ENCODE measurements at places on chromosomes 3 and 15.

- no peak for DNase-seq
Observed at GRCh38 chr3:4629095-4630007, 136.2 kb downstream of the ITPR1 start.

DNA sequence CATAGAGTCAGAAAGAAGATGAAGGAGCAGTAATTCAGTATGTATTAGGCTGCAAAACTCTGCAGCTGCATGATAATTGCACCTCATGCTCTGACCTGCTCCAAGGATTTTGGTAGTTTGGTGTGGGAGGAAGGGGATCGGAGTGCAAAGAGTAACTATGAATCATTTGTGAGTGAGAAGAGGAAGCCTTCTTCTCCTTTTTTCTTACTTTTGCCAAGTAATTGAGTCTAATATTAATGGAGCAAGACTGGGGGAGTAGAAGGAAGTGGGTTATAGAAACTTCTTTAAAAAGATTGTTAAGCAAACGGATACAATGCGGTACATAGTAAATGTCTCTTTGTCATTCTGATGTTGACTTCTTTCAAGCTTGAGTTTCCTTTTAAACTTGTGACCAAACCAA is 276.5 kb downstream of the EDEM1 start:
- no peak for DNase-seq

DNA sequence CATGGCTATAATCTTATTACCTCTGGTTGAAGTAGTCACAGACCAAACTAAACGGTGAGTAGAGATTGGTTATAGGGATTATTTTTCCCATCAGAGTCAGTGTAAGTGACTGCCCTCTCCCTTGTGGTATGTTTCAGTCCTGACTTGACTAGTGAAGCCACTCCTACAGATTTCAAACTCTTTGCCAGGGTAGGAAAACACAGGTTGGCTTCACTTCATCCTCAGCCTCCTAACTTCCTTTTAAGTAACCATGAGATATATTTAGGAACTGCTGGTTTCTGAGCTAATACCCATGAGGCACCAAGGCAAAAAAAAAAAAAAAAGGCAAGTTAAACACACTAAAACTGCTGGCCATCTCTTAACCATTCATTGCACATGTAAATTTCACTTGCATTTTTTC is 349.2 kb upstream of the MCTP2 start:
- no peak for DNase-seq

DNA sequence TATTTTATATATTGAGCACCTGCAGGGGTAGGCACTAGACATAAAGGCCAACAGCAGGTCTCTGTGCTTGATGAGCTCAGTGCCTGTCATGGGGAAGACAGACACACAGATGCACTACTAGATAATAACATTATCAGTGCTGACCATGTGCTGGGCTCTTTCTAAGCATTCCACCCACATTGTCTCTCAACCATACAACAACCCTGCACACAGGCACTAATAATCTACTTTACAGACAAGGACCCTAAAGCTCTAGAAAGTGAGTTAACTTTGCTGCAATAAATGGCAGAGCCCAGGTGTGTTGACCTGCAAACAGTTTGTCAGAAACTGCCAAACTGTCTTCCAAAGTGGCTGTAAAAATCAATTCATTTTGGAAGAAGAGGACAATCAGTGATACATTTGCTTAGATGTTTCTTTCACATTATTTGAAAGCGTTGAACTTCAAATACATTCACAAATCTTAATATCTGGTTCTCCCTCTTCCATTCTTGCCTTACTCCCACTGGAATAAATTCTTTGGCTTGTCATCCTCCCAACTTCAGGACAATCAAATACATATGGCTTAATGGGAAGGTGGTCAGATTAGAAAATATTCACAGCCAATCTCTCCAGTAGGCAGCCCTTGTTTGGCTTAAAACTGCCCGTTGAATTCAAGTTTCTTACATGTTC is 11.0 kb upstream of the PP2D1 start:
- DNase-seq, result no peak

DNA sequence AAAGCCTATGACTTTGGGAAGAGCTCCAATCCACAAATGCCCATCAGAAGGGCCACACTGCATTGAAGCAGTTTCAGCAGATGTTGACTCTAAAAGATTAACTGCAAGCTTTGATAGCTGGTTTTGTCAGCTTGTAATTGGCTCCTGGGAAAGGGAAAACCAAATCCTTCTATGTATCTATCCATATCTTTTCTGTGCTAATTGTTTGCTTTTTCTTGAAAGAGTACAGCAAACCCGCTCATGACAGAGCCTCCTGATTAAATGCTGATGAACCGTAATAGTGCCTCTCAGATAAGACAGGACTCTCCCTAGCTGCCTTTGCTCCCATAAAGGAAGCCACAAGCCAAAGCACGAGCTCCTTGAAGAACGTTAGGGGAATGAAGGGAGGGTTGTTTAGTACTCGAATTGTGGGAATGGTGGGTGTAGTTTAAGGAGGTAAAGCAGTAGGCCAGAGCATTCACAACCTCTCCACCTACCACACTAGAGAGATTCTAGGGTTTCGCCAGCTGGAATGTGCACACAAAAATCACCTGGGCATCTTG is 33.6 kb upstream of the LRIG1 start:
- no peak for DNase-seq

GRCh38 chr3:67642190-67642589 is 12.2 kb downstream of the SUCLG2 start:
- no peak for DNase-seq

DNA sequence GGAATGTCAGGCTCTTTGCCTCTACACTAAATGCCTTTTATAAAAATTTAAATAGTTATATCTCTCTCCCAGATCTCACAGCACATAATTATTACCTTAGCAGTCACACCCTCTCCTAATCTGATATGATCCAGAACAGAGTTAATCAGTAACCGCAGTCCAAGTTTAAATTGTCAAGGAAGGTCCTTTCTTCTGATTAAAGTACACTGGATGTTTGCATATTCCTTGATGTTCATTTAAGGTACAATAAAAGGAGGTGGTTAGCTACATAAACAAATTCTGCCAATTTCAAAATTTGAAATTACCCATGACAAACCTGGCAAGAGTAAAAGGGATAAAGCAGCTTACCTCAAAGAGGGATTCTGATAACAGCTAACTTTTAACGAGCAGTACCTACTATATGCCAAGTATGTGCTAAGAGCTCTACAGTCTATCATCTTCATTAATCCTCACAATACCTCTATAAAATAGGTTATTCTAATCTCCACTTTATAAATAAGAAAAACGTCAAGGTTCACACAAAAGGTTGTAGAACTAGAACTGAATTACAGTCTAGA is 4.3 kb downstream of the GOLIM4 start:
- DNase-seq, result no peak

DNA sequence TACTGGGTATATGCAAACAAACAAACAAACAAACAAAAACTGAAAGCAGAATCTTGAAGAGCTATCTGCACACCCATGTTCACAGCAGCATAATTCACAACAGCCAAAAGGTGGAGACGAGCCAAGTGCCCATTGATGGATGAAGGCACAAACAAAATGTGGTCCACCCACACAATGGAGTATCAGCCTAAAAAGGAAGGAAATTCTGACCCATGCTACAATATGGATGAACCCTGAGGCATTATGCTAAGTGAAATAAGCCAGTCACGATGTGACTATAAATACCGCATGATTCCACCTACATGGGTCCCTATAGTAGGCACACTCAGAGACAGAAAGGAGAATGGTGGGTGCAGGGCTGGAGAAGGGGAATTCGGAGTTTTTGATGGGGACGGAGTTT is 24.1 kb downstream of the XPC start:
- no peak for DNase-seq

- DNase-seq, result no peak
Observed at GRCh38 chr15:101254157-101255050, 2.6 kb upstream of the CHSY1 start.

GRCh38 chr3:119443179-119443578 is 20.2 kb downstream of the TMEM39A start:
- no peak for DNase-seq

GRCh38 chr3:42815826-42816225 is 6.6 kb downstream of the ACKR2 start:
- DNase-seq, result no peak
